Temporal lobe (tissue), 4 donors: ENCODE measurements at places on chromosomes 2 and 18. TPM values are rescaled to one million over a fixed set of nuclear protein-coding genes. Genes with fewer than 3 reads are reported as not detected.

COL6A3 gene
- 20.4 TPM for total RNA-seq

SP110 gene
- 1.2 TPM for total RNA-seq

ST8SIA5 gene
- 13.3 TPM for total RNA-seq

AQP4 gene
- total RNA-seq: 84.8 TPM

HOXD1 gene
- total RNA-seq: not detected

ZDBF2 gene
- total RNA-seq: 24.6 TPM

BUB1 gene
- total RNA-seq: 6.1 TPM

PROM2 gene
- 0.98 TPM for total RNA-seq

MOGAT1 gene
- total RNA-seq: not detected

CCDC148 gene
- 16.7 TPM for total RNA-seq

TMEFF2 gene
- total RNA-seq: 37.6 TPM

SNORC gene
- 0.74 TPM for total RNA-seq

UGT1A7 gene
- total RNA-seq: not detected

FAM228A gene
- 3.7 TPM for total RNA-seq

POTEC gene
- not detected for total RNA-seq

POMC gene
- total RNA-seq: 0.49 TPM

CCBE1 gene
- total RNA-seq: 39.1 TPM

MAP3K19 gene
- 1.7 TPM for total RNA-seq

POTEI gene
- total RNA-seq: under 0.01 TPM
